ENCODE measurements at places on chromosomes 1 and 21. TPM values are rescaled to one million over a fixed set of nuclear protein-coding genes. Genes with fewer than 3 reads are reported as not detected.

- DNase-seq, result no peak
These were observed 41.9 kb upstream of the NGF start for GRCh38 chr1:115379943-115380342.

GRCh38 chr1:231357831-231358354, 19.8 kb downstream of the SPRTN start:
- peak; percentile 49 for DNase-seq

DNA sequence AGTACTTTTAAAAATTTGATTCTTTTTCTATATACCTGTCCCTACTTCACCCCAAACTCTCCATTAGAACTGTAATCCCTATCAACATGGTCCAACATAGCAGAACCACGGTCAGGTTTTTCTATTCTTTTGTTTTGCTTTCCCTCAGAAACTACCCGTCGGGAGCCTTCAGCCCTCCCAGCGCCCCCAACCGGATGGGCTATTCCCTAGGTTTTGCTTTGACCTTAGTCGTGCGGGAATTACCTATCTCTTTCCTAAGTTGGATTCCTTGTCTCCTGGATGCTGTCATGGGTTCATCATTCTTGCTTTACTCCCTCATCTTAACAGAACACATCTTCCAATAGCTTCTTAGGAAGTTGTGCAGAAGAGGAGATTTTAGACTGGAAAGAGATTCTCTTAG, 97.5 kb upstream of the LBR start:
- DNase-seq, result no peak

GRCh38 chr1:18032172-18032859, 75.3 kb upstream of the IGSF21 start:
- no peak for DNase-seq

- no peak for DNase-seq
These were observed 310.2 kb downstream of the MRPL39 start for GRCh38 chr21:25297117-25297516.

GRCh38 chr1:72498371-72498770, 216.0 kb upstream of the NEGR1 start:
- no peak for DNase-seq

- DNase-seq, result no peak
These were observed 9.2 kb downstream of the VANGL1 start for GRCh38 chr1:115650961-115651360.

GRCh38 chr1:233620065-233620464, 6.2 kb downstream of the KCNK1 start:
- DNase-seq, result no peak

GRCh38 chr1:172339842-172340241, 80.6 kb upstream of the C1orf105 start:
- no peak for DNase-seq

DNA sequence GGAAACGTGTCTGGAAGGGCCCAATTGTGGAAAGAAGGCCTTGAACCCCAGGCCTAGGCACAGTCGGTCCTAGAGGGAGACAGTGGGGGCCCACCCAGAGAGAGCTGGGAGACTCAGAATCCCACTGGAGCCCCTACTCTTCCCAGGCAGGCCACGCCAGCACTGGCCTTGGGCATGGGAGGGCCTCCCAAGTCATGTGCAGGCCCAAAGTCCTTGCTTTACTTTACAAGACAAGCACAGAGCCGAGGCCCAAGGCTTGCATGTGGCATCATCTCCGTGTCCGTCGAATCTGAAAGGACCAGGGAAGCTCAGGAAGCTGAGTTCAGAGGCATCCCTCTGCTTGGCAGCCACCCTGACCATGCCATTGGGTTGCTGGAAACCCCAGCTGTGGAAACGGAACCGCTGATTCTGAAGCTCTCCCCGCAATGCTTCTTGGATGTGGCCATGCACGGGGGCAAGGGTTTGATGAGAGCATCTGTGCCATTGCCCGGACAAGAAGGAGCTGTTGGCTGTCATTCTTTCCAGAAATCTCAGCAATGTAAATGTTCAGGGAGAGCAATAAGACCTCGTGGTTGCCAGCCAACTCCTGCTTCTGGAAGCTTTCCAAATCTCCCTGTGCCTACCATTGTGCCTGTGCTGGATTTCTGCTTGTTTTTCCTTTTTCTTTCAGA, 32.8 kb downstream of the ABCG1 start:
- DNase-seq, result no peak

- DNase-seq, result no peak
These were observed 46.1 kb upstream of the FBXO28 start for GRCh38 chr1:224067621-224068457.

DNA sequence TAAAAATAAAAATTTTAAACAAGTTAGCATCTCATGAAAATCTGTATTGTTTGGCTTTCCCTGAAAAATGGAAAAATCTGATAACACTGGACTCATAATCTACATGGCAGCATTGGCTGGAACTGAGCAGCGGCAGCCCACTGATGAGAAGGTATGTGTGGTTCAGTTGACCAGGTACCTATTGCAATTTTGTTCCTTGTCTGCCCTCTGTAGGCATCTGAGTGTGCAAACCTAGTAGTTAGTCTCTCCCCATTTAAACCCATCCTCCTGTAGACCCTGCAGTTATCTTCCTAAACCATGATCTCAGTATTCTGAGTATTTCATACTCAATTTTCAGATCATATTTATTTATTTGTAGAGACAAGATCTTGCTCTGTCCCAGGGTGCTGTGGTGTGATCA, 59.4 kb upstream of the SERBP1 start:
- no peak for DNase-seq

DNA sequence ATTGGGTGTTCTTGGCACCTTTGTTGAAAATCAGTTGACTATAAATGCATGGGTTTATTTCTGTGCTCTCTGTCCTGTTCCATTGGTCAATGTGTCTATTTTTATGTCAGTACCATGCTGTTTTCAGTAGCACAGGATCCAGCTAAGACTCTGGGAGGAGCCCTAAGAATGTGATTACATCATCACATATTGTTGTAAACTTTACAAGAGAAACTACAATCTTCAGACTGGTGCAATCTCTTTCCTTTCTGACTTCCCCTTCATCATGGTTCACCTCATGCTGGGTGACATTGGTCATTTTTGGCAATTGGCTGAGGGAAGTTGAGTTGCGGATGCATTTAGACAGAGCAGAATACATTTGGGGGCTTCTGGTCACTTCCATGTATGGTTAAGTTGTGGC, 88.4 kb downstream of the C21orf91 start:
- DNase-seq, result no peak

- no peak for DNase-seq
These were observed 7.2 kb upstream of the HHAT start for GRCh38 chr1:210321552-210321951.

- DNase-seq, result no peak
These were observed 484.5 kb upstream of the TMPRSS15 start for GRCh38 chr21:18887922-18888602.

DNA sequence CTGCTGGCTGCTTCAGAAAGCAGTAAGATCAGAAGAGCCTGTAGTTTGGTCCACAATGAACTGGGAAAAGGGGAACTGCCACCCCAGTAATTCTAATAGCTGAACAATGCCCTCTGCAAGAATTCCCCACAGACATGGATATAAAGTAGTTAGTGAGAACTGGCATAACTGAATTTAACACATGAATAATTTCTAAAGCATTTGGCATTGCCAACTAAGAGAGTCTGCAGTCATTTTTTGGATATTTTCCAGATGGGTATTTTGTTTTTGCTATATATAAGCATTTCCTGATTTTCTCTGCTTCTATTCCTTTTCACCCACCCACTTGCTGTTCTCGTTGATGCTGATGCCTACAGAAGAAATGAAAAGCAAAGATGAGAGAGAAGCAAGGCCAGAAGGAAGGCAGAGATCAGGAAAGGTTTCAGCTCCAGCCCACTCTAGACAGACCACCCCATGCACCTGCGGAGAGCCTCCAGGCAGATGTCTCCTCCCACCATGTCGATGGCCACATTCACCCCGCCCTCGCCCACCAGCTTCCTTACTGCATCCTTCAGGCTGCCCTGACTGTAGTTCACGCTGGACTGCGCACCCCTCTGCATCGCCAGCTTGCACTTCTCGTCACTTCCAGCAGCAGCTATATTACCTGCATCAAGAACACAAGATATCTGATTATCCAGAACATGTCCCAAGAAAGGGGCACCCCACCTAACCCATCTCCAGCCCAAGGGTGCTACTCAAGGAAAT, 55.9 kb upstream of the SEC16B start:
- no peak for DNase-seq

DNA sequence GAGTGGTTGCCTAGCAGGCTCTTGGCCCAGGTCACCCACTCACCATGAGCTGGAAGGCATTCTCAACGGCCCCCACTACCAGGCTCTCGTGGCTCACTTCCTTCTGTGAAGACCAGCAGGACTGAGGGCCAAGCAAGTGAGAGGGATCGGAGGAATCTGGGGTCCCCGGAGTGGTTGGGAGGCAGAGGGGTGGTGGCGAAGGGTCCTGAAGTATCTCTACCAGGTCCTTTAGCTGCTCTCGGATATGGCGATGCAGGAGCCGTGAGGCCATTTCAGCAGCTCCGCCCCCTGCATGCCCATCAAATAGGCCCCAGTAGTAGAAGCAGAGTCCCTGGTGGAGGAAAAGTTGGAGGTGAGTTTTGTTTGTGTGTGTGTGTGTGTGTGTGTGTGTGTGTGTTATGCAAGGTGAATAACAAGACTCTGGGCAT, 2.4 kb downstream of the PPM1J start:
- no peak for DNase-seq

DNA sequence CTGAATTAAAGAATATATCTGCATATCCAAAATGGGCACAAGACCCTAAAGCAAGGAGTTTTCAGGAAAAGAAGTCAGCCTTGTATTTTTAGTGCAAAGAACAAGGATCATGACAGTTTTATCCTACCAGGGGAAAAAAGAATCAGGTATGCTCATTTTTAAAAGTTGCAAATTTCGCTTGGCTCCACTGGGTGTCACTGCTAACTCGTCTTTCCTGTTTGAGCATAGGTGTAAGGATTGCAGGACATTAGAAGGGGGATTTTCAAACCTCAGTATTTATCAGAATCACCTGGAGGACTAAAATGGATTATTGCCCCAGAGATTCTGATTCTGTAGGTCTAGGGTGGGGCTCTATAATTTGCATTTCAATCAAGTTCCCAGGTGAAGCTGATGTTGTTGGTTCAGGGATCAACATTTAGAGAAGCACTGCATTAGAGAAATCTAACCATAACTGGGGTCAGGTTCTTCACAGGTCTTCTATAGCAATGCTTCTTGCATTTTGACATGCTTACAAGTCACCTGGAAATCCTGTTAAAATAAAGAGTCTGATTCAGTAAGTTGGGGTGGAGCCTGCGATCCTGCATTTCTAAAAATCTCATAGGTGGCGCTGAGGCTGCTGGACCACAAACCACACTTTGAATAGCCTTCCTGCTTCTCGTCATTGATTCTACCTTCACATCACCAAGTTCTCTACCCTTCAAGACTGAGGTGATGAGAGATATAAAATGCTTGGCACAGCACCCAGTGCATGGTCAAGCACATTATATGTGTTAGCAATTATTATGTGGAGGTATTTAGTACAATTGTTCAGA, 39.6 kb downstream of the NUF2 start:
- no peak for DNase-seq

- DNase-seq, result no peak
These were observed 7.4 kb downstream of the GJA4 start for GRCh38 chr1:34800214-34800613.

- DNase-seq, result no peak
These were observed 536.6 kb upstream of the NR5A2 start for GRCh38 chr1:199490769-199491527.

DNA sequence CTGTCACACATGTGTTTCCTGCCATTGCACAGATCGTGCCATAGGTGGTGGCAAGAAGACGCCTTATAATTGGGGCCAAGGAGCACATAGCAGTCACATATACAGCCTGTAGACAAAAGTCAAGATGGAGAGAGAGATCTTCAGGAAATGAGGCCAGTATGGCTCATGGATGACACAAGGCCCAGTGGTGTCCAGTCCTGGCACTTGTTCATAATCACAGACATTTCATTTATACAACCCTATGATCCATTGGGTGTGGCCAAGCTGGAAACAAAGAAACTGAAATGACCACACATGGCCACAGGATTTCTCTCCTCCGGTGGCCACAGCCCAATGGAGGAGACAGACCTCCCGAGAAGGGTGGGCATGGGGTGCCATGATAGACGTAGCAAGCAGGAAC, 78.5 kb upstream of the KAZN start:
- DNase-seq, result no peak

DNA sequence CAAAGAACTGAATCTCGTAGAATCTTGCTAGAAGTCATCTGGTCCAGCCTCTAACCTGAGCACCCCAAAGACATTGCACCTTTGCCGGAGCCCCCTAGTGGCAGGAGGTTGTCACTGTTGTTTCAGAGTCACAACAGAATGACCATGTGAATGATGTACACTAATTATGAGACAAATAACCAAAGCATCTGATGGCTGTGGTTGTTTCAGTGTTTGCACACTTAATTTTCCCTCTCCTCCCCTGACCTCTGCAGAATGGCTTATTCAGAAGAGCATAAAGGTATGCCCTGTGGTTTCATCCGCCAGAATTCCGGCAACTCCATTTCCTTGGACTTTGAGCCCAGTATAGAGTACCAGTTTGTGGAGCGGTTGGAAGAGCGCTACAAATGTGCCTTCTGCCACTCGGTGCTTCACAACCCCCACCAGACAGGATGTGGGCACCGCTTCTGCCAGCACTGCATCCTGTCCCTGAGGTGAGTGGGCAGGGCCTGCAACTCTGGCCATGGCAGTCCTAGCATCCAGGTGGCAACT, 26.4 kb downstream of the TRAF5 start:
- DNase-seq, result no peak

DNA sequence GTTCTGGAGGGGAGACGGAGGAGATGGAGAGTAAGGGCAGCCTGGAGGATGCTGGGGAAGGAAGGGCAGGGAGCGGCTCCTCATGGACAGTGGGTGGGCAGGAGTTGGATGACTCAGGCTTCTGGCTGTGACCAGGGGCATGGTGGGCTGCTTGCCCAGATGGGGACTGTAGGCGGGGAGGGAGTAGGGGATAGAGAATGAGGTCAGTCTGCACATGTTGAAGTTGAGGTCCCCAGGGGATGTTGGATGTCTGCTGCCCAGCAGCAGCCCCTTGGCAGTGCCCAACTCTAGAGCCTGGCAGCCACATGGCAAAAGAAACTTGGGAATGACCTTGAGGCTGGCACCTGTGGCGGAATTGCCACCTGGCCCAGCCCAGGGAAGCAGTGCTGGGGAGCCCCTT, 6.4 kb downstream of the SELENON start:
- no peak for DNase-seq

- no peak for DNase-seq
These were observed 16.5 kb upstream of the VCAM1 start for GRCh38 chr1:100703052-100703451.

GRCh38 chr1:30312226-30312625, 411.2 kb downstream of the MATN1 start:
- no peak for DNase-seq

The KRTAP20-2 gene
- polyA plus RNA-seq, result not detected

The TMEM82 gene
- 2.6 TPM for polyA plus RNA-seq

The LMOD1 gene
- 3.9 TPM for polyA plus RNA-seq

The CLDN19 gene
- polyA plus RNA-seq, result 96.0 TPM

The CDC42 gene
- polyA plus RNA-seq, result 400 TPM

The CIART gene
- 7.6 TPM for polyA plus RNA-seq

The SERPINC1 gene
- polyA plus RNA-seq, result 0.35 TPM

The DRAM2 gene
- polyA plus RNA-seq, result 81.9 TPM

The ATP8B2 gene
- 24.5 TPM for polyA plus RNA-seq

The KCNE2 gene
- 1.2 TPM for polyA plus RNA-seq

The TFAP2E gene
- polyA plus RNA-seq, result 0.57 TPM

The BLACAT1 gene
- 2.3 TPM for polyA plus RNA-seq

The SPATA46 gene
- 0.42 TPM for polyA plus RNA-seq

Measured in right renal cortex interstitium (tissue), 3 donors.